Stimulated activated CD4-positive, alpha-beta T cell treated with anti-CD3 and anti-CD28 coated beads, Interleukin-4, amount 100 ng/mL, for 48 hours (primary cell): ENCODE measurements at places on chromosomes 16 and 17.
A peak's percentile ranks its signal among the peaks of the same experiment; 100 is the strongest.

- no peak for DNase-seq
Observed at GRCh38 chr17:63378411-63379375, 67.4 kb downstream of the CYB561 start.

DNA sequence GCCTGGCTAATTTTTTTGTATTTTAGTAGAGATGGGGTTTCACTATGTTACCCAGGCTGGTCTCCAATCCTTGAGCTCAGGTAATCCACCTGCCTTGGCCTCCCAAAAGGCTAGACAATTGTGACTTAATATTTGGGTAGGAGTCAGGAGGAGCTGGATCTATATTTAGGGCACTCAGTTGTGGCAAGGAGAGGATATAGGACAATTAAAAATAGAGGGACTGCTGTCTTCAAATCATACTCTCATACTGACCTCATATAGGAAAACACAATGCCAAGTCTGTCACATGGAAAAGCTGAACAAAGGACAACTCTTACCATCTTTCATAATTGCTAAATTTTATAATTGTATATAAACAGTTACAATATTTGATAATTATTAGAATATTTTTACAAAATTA is 17.1 kb downstream of the IRX3 start:
- no peak for DNase-seq

DNA sequence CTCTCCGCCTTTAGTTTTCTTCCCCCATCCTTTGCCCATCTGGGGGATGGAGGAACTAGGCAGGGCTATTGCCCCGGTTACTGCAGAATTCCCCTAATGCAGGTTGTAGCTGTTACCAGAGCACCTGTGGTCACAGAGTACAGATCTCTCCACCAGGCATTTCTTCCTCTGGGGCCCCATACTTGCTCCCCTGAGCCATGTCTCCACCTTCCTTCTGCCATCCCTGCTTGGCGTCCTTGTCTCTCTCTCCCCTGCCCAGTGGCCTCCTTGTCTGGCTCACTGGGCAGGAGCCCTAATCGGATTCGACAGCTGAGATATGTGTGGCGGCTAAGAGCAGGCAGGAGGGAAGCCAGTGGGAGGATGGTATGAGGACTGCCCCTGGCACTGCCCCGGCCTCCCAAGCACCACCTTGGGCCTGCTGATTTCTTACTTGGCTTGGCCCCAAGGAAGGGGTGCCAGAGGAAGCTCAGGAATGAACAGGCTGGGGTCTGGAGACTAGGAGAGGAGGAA is 2.0 kb downstream of the RARA start:
- no peak for DNase-seq

- DNase-seq = peak; percentile 90
Observed at GRCh38 chr16:10385725-10386516, at the start of gene ATF7IP2. Gene ATF7IP2, plus strand, starts transcription at chr16:10386061. Its CDS starts 44,560 bp downstream, at chr16:10430621.

DNA sequence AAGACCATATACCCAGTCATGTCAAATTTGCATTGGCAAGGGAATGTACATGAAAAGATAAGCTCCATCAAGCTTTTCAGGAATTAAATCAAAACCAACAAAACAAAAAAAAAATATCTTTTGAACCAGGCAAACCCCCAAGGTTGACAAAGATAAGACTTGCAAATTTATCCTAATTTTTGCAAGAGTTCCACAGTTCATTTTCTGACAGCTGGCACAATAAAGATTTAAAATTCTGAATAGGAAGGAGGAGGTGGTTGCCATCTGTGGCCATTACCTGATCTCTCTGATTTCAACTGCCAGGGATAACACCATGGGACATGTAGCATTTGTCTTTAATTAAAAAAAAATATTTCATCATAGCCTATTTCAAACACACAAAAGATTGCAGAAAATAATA is 135.9 kb upstream of the SHISA6 start:
- no peak for DNase-seq

- DNase-seq = no peak
Observed at GRCh38 chr16:75620326-75621169, 2.5 kb downstream of the ADAT1 start.

DNA sequence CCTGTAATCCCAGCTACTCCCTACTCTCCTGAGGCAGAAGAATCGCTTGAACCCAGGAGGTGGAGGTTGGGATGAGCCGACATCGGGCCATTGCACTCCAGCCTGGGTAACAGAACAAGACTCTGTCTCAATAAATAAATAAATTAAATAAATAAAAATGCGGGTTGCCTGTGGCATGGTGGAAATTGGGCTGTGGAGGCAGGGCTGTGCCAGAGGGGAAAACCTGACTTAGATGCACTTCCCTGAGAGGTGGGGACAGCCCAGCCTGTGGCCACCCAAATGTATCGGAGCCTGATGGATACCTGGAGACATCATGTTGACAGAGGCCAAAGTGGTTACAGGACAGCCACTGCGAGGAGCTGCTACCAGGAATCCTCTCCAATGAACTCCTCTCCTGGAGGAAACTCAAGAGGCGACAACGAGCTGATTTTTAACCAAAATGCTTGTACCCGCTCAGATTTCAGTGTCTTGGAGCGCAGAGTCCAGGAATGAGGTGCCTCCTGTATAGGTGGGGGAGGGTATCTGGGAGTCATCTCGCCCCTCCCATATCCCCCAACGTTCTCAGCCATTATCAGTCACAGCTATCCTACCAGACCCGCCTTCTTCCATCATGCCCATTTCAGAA is 32.3 kb downstream of the DDX19A start:
- DNase-seq = no peak

- DNase-seq = no peak
Observed at GRCh38 chr16:31441956-31442355, 633 bp downstream of the ZNF843 start.
